MG63 (cell line): ENCODE measurements at places on chromosomes 7 and 10.

- no peak for DNase-seq
Measured at GRCh38 chr7:134071355-134072331, 55.5 kb upstream of the LRGUK start.

DNA sequence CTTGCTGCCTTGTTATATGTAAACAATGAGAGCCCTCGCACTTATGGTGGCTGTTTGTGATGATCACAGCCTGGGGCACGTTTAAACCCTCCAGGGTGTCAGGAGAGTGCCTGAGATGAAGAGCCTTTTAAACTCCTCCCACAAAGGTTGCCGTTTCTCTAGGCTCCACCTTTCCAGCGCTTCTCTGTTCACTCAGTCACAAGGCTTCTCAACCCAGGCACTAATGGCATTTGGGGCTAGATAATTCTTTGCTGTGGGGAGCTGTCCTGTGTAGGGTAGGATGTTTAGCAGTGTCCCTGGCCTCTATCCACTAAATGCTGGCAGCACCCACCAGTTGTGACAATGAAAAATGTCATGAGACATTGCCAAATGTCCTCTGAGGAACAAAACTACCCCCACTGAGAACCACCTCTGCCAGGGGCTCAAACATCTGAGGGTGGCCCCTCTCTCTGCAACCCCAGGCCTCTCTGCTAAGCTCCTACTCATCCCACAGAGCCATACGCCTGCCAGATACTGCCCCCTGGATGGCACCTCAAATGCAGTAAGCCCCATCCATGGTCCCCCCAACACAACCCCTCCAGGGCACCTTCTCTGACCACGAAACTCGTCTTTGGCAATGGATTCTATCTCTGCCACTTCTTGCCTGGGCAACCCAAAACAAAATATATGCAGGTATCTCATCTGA is 144.3 kb upstream of the ZMIZ1 start:
- no peak for DNase-seq

- DNase-seq, result no peak
Measured at GRCh38 chr7:115585015-115585718, 445.4 kb downstream of the TFEC start.

GRCh38 chr7:86790383-86790782 is 146.7 kb downstream of the GRM3 start:
- no peak for DNase-seq

DNA sequence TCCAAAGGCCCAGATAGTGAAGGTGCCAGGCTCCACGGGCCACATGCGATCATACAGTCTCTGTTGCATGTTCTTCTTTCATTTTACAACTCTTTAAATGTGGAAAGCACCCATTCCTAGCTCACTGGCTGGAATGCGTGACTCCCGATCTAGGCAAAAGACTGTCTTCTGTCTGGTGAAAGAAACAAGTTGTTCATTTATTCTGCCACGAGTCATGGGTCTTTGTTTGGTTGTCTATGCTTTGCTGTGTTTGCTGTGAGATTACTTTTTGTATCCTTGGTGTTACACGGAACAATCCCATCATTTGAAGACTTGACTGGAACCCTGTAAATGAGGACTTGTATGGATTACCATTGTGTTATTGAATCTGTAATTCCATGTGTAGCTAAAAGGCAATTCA is 41.9 kb downstream of the NPVF start:
- DNase-seq, result no peak

DNA sequence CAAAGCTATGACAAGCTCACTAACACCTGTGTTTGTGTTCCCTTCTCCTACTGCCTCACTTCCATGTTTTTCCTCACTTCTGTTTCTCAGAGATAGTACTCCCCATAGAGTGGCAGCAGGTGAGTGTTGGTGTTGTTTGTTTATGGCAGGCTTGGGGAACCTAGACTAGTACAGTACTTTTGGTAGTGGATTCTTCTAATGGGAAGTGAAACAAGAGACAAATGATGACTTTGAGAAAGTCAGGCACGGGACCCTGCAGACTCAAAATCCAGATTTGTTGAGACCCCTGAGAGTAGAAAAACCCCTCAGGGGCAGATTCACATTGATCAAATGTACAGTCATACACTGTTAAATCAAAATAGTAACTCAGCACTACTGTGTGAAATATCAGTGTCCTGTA is 6.4 kb upstream of the CFAP69 start:
- no peak for DNase-seq

- DNase-seq, result peak; percentile 48
Measured at GRCh38 chr10:12221323-12222298, 25.6 kb downstream of the CDC123 start.

DNA sequence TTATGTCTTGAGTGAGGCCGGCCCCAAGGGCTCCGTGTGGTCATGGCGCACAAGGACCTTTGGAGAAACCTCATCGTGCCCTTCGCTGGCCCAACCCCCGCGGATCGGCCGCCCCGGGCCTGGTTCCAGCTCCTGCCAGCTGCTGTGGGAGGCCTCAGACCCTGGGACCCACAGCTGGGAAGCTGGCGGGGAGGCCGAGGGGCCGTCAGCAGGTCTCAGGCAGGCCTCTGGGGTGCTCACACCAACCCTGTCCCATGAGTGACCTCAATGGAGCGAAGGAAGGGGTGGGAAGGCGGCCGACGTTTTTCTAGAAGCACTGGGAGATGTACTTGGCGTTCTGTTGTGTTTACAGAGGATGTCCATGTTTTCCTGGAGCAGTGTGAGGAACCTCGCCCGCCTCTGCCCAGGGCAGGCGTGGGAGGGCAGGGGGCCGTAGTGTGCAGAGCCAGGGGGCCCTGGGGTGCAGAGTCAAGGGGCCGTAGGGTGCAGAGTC is 18.6 kb upstream of the ADGRA1 start:
- DNase-seq, result no peak

DNA sequence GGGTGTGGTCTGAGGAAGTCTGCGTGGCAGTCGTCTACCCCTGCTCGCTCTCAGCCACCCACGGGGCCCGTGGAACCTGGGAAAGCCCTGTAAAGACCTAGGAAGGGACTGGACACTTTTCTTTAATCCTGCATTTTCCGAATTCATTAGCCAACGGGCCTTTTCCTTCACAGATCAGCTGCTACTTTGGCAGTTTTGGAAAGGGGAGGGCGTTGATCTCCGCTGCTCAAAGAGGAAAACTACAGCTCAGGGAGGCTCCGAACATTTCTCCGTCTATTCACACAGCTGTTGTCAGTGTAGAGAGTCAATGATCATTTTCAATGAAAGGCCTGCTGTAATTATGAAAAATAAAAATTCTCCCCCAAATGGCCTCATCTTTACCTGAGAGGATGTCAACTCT is 450.1 kb upstream of the MKI67 start:
- no peak for DNase-seq
